AML-193 (cell line): ENCODE measurements at places on chromosomes 16 and 17.
A peak's percentile ranks its signal among the peaks of the same experiment; 100 is the strongest.

GRCh38 chr16:10652730-10653590, 41.8 kb downstream of the TEKT5 start:
- no peak for DNase-seq

DNA sequence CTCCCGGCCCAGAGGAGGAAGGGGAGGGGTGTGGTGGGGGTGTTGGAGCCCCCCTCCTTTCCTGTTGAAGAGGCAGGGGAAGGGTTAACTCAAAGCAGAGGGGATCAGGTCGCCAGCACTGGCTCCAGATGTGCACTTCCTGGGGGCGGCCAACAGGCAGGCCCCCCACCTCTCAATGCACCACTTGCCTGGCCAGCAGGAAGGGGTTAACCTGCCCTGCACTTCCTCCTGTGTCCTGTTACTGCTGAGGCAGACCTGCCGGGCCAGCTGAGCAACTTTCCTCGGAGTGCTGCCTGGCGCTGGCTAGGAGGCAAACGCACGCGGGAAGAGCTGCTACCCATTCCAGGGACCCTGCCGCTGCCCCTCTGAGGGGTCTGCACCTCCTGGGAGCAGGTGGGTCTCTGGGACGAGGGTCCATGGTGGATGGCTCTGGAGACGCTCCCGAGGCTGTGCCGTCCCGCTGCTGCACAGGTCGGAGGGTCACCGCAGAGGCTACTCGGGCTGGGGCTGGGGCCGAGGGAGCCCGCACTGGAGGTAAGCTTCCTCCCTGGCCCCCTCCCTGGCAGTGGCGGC, at the start of gene EPN3:
Gene EPN3 (plus strand): TSS at position 284 of the 573 bp plus-strand sequence. CDS start 3,822 bp downstream, outside the sequence.
- DNase-seq = no peak

DNA sequence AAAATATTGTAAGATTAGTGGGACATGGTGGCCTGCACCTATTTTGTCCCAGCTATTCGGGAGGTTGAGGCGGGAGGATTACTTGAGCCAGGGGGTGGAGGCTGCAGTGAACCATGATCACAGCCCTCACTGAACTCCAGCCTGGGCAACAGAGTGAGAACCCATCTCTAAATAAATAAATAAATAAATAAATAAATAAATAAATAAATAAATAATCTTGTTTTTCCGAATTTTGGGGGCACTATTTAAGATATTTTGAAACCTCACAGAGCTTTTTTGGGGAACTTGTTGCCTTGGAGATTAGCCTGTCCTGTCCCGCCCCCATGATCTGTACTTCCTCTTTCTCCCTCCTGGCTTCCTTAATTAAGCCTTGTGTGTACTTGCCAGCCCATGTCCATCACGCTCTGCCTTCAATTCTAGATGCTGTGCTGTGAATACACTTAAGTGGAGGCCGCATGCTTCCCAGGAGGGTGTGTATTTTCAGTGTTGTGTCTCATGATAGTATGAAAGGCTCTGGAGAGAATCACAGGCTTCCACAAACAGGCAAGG, 4.4 kb downstream of the LGALS9 start:
- DNase-seq = peak; percentile 90

- peak; percentile 0 for DNase-seq
Observed at GRCh38 chr17:15213381-15214087, 51.6 kb downstream of the PMP22 start.

DNA sequence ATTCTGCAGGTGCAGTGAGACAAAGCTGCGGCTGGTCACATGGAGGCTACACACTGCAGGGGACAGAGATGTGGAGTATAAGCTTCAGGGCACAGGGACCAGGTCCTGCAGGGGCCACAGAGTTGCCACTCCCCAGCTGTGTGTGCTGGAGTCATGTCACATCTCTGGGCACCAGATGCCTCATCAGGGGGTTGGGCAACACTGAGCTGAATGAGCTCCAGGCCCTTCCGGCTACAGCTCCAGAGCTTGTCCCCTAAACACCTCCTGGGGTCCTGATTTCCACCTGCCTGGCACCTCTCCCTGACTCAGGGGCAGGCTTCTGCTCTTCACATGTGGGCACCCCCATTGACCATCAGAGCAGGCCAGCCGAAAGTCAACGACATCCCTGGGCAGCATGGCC, 32.5 kb downstream of the SPHK1 start:
- no peak for DNase-seq

- no peak for DNase-seq
Observed at GRCh38 chr17:55531053-55531728, 19.9 kb upstream of the SMIM36 start.

DNA sequence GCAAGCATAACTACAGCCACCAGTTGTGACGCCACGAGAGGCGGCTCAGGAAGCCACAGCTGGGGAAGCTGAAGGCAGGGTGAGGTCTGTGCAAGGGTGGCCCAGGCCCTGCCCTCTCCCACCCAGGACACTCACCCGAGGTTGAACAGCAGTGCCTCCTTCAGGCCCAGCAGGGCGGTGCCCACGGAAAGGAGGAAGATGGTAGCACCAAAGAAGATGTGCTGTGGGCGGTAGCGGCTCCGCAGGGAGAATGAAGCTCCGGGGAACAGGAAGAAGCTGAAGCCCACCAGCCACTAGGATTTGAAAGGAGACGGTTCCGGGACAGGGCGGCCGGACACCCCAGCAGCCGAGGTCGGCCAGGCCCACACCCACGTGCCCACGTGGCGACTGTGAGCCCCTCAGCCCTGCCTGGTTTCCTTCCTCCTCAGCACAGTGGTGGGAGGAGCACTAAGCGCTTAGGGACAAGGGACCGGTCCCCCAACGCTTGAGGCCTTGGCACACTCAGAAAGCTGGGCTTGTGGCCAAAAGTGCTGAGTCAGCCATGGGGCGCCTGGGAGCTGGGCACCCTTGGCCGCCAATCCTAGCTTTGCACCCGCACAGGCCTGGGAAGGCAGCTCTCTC, 11.0 kb downstream of the CYB561 start:
- DNase-seq = peak; percentile 72

- no peak for DNase-seq
Observed at GRCh38 chr17:36532435-36532975, 2.2 kb downstream of the MYO19 start.

DNA sequence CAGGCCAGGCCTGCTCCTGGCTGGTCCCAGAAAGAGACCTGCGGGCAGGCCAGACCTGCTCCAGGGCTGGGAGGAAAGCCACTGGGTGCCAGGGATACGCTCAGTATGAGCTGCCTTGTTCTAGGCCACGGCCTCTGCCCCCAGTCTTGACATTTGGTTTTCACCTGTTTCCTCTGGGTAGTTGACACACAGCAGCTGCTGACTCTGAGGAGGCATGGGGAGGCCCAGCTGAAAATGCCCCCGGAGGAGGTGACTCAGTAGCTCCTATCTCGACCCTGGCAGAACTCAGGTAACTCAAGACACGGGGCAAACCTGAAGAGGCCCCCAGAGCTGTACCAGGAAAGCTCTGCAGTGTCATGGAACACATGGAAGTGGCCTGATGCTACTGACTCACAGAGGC, 13.9 kb upstream of the ADGRG1 start:
- DNase-seq = no peak

- DNase-seq = no peak
Observed at GRCh38 chr17:50891577-50891989, 25.4 kb upstream of the TOB1 start.

DNA sequence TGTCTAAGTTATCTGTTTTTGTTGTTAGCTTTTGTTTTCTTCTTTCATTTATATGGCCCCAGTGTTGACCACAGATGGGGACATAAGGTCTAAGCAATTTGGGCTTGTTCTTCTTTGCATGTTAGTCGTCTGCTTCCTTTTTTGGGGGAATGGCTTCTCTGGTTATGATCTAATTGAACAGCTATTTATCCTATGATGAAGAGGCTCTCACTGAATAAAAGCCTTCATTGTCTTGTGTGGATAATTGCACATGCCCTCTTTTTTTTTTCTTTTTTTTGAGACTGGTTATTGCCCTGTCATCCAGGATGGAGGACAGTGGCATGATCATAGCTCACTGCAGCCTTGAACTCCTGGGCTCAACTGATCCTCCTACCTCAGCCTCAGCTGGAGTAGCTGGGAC, 13.7 kb downstream of the SMARCE1 start:
- DNase-seq = no peak

GRCh38 chr16:28107232-28107631, 43.7 kb upstream of the GSG1L start:
- no peak for DNase-seq

- no peak for DNase-seq
Observed at GRCh38 chr17:57296231-57296630, 39.9 kb downstream of the MSI2 start.

DNA sequence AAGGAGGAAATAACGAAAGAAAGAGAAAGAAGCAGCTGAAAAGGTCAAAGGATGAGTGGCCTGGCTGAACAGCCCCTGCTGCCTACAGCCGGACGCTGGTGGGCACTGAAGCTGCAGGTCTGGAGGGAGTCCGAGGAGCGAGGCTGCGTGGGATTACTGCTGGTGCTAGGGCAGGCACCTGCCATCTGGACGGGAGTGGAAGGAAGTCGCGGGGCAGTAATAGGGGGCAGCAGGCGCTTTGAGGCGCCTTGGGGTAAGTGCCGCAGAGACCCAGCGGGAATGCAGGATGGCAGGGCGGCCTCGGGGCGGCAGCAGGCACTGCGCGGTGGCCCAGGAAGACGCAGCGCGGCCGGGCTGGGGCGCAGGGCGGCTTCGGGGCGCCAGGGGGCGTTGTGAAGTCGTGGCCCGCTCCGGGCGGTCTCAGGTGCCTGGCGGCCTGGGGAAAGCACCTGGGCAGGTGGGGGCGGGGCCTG, 303 bp upstream of the SCNN1G start:
- no peak for DNase-seq

- DNase-seq = no peak
Observed at GRCh38 chr16:51845586-51846305, 694.7 kb upstream of the SALL1 start.

- no peak for DNase-seq
Observed at GRCh38 chr17:79024901-79025737, 1.1 kb downstream of the C1QTNF1 start.

DNA sequence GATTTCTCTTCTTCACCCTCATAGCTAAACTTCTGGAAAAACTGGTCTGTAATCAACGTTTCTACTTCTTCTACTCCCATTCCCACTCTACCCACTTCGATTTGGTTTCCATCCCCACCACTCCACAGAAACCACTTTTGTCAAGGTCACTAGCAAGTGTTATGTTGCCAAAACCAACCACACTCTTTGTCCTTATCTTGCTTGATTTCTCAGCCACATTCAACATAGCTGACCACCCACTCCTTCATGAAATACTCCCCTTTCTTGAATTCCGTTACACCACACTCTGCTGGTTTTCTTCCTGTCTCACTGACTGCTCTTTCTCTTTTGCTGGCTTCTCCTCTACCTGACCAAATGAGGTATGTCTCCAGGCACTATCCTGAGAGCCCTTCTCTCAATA, 11.9 kb downstream of the IKZF3 start:
- DNase-seq = no peak

- DNase-seq = no peak
Observed at GRCh38 chr17:4411201-4411600, 22.5 kb upstream of the SPNS3 start.

DNA sequence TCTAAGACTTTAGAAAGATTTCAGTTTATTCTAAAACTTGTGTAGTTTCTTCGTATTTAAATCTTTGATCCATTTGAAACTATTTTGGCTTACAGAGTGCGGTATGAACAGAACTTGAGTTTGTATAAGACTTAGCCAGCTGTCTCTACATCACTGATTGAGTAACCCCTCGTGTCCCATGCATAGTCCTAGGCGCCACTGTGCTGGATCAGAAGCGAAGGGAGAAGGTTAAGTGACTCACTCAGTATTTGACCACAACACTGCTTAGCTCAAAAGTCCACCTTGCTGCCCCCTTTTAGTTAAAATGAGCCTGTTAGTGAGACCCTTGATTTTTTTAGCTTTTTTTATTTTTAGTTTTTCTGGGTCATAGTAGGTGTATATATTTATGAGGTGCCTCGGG, 28.4 kb downstream of the CD300LB start:
- no peak for DNase-seq

DNA sequence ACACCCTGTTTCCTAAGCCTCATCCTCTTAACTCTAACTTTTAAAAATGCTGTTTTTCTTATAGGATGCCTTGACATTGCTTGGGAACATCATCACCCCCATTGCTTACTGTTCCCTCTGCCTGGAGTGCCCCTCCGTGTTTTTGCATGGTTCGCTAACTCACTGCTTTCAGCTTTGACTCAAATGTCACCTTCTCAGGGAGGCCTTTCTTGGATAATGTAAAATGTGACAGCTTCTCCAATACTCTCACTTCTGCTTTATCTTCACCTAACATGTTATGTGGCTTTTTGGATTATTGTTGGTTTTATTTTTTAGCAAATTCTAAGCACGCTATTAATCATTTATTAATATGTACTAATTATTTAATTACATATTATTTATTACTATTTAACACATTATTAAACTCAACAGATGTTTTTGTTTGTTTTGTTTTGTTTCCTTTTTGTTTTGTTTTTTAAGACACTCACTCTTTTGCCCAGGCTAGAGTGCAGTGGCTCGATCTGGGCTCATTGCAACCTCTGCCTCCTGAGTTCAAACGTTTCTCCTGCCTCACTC, 3.8 kb downstream of the CRYM start:
- no peak for DNase-seq

DNA sequence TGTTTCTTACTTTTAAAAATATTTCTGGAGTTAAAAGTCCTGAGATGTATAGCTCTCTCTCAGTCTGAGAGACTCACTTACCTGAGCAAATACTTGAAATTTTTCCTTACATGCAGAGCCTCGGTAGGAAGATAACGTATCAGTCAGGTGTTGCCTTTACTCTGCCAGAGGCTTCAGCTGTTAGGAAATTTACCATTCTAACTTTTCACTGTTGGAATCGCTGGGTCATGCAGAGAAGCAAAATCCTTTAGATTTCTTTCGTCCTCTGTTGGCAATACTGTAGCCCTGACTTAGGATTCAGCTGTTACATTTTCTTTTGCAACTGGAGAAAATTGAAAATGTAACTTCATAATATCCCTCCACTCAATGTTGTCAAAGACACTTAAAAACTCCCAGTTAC, 20.0 kb upstream of the KCNJ16 start:
- no peak for DNase-seq

- DNase-seq = peak; percentile 96
Observed at GRCh38 chr16:30557957-30558788, at the start of gene ZNF764. Gene ZNF764 (minus strand): TSS chr16:30558374. CDS start chr16:30558182, 192 bp downstream.

DNA sequence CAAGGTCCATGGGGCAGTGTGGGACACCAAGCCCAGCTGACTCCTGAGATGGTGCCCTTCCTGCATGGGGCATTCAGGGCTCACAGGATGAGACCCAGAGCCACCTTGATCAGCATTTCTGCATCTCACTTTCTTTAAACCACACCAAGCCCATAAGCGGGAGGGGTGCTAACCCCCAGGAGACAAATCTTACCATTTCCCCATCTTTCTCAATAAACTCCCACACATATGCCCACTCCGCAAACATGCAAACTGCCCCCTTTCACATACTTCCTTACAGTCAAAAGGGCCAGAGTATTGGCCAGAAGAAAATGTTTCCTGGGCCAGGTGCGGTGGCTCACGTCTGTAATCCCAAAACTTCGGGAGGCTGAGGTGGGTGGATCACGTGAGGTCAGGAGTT, 3.7 kb upstream of the SLC39A11 start:
- DNase-seq = no peak

- DNase-seq = no peak
Observed at GRCh38 chr16:86662195-86662594, 83.8 kb downstream of the FOXL1 start.

GRCh38 chr17:31294231-31294630, 2.8 kb downstream of the OMG start:
- DNase-seq = no peak
